Putamen (tissue), 1 donor: ENCODE measurements at places on chromosomes 5 and 9.

- DNase-seq: no peak
These were observed 9.0 kb downstream of the VAV2 start for GRCh38 chr9:133982971-133983720.

DNA sequence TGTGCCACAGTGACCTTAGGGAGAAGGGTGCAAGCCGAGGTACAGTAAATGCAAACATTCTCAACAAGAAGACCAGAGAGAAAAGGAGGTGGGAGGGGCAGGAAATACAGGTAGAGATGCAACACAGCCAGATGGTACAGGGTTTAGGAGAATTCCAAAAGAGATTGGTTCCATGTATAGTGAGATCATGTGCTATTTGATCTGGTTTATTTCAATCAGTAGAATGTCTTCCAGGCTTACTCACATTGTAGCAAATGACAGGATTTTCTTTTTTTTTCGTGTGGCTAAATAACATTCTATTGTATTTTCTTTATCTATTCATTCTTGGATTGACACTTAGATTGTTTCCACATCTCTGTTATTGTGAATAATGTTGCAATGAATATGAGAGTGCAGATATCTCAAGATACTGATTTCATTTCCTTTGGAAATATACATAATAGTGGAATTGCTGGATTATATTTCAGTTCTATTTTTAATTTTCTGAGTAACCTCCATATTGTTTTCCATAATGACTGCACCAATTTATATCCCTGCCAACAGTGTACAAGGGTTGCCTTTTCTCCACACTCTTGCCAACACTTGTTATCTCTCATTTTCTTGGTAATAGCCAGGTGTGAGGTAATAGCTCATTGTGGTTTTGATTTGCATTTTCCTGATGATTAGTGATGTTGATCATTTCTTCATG, 107.8 kb upstream of the GAS1 start:
- DNase-seq: no peak

GRCh38 chr9:91241909-91242308, 119.8 kb downstream of the AUH start:
- no peak for DNase-seq

- no peak for DNase-seq
These were observed 138.3 kb downstream of the TMEM161B start for GRCh38 chr5:88130211-88130815.

DNA sequence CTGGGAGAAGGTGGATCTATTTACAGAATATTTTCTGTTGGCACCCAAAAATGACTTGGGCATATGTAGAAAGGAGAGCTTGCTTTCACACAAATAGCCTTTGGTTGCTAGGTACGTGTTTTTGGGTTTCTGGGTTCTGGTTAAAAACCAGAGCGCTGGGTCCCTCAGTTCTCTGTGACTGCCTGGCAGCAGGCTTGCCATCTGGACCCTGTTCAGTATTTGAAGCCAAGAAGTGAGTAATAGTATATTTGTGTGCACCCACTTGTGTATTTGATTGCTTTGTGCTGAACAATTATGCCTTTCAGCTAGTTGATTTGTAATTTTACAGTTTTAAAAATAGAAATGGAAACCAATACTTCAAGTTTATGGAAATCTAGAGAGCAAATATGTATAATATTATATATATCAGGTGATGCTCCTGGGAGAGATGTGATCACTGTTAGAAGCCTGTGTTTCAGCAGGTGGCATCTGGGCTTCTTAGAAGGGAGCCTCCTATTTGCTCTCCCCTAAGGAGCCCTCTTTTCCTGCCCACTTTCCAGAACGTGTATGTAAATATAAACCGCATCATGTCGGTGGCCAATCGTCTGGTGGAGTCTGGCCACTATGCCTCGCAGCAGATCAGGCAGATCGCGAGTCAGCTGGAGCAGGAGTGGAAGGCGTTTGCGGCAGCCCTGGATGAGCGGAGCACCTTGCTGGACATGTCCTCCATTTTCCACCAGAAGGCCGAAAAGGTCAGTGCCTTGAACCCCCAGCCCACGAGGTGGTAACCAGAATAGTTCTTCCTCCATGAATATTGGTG, 153.6 kb downstream of the TRIO start:
- DNase-seq: no peak

- no peak for DNase-seq
These were observed 46.8 kb upstream of the CLPTM1L start for GRCh38 chr5:1391691-1392090.

GRCh38 chr9:92589923-92590322, 54.1 kb upstream of the ECM2 start:
- DNase-seq: no peak
